ENCODE measurements at places on chromosomes 12 and 14. TPM values are rescaled to one million over a fixed set of nuclear protein-coding genes. Genes with fewer than 3 reads are reported as not detected.

The GLIPR1 gene
- total RNA-seq: 10.9 TPM

DNA sequence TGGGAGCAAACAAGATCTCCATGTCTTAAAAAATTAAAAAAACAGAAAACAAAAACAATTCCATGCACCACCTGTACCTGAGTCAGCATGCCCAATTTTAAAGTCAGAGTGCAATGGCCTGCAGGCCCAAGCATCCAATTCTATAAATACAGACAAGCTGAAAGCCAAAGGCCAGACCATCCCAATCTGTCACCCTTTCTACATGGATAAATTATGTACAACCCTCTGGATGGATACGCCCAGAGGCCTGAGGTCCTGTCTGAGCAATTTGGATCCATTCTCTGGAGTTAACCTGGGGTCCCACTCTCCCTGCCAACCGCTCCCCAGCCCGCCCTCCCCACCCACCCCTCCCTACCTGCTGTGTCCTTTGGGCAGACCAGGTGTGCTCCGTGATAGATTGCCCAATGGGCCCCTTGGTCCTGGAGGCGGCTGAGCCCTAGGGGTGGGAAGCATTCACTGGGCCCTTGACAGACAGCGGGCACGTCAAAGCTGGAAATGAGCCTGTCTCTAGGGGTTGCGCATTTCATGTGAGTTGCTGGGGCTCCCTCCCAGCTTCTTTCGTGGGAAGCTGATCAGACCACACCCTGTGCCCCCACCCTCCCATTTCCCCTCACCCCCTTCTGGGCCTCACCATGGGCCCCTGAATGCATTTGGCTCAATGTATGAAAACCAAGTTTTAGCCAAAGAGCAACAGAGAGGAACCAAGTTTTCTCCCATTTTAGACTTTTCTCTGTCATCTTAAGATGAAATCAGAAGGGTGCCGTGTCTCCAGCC is 171.3 kb downstream of the BCL11B start:
- DNase-seq: no peak

DNA sequence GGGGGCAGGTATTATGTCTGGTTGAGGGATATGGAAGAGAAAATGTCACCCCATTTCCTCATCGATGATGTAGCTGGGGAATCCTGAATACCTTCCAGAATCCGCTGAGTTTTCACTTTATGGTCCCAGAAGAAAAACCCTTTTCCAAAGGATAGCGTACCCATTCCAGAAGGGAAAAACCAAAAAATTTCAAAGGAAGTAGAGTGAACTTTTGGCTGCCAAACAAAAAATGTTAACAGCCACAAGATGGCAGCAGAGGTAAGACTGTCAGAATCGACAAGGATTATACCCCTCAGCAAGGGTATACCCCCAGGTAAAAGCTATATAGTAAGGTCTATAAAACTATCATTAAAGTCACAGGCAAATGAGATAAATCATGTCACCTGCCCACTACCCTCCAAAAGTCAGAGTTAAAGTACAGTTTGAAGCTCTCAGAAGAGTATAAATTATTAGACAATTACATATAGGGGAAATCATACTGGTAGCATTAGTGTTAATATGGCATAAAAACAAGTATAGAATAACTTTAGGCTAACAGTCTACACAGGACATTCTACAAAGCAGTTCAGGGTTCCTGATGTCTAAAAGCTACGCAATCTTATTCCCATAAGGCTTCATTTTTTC is 18.0 kb downstream of the ACIN1 start:
- DNase-seq: no peak

The CS gene
- 779 TPM for total RNA-seq

GRCh38 chr14:81960781-81961180 is 427.1 kb upstream of the SEL1L start:
- DNase-seq: no peak
